ENCODE measurements at places on chromosomes 1 and 21. TPM values are rescaled to one million over a fixed set of nuclear protein-coding genes. Genes with fewer than 3 reads are reported as not detected.

URB2 gene
- total RNA-seq, result 8.4 TPM

MUL1 gene
- total RNA-seq, result 34.5 TPM

CHI3L2 gene
- total RNA-seq, result 50.3 TPM

PTAFR gene
- 31.6 TPM for total RNA-seq

AUNIP gene
- not detected for total RNA-seq

Data from upper lobe of right lung (tissue), 1 donor.